NCI-H1048 (cell line): ENCODE measurements at places on chromosomes 16 and 17.

DNA sequence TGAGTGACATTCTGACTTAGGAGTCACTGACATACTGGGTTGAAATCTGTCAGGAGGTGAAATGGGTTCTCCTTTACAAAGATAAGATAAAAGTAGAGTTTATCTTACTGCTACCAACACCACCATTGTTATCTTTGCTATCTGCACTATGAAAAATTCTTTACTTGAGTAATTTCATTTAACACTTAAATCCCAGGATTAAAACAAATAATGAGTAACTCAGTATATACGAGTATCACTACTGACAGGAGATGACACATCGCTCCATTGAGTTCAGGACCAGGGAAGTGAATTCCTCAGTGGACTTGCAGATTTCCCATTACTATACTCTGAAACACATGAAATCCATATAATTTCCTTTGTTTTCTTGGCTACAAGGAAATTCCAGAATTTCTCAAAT lies 242.1 kb upstream of the NLRP1 start:
- no peak for DNase-seq

- no peak for DNase-seq
Observed at GRCh38 chr17:17062866-17063265, 20.6 kb downstream of the MPRIP start.

GRCh38 chr17:81291662-81292061 lies 3.4 kb downstream of the SLC38A10 start:
- DNase-seq = no peak

DNA sequence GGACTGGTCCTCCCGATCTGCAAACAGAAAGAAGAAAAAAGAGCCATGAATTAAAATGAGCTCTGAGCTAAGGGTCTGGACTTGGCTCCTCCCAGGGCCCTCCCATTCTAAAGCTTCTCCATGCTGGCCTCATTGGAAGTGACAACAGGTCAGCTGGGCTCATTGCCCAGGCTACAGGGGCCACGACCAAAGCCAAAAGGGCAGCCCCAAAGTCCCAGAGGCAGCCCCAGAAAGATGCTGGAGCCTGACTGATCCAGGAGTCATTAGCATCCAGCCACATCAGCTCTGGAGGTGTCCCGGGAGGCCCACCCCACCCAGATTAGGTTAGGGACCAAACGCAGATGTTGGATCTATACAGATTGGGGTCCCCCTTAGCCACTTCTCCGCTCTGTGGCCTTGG lies 58.2 kb downstream of the MYH11 start:
- no peak for DNase-seq

DNA sequence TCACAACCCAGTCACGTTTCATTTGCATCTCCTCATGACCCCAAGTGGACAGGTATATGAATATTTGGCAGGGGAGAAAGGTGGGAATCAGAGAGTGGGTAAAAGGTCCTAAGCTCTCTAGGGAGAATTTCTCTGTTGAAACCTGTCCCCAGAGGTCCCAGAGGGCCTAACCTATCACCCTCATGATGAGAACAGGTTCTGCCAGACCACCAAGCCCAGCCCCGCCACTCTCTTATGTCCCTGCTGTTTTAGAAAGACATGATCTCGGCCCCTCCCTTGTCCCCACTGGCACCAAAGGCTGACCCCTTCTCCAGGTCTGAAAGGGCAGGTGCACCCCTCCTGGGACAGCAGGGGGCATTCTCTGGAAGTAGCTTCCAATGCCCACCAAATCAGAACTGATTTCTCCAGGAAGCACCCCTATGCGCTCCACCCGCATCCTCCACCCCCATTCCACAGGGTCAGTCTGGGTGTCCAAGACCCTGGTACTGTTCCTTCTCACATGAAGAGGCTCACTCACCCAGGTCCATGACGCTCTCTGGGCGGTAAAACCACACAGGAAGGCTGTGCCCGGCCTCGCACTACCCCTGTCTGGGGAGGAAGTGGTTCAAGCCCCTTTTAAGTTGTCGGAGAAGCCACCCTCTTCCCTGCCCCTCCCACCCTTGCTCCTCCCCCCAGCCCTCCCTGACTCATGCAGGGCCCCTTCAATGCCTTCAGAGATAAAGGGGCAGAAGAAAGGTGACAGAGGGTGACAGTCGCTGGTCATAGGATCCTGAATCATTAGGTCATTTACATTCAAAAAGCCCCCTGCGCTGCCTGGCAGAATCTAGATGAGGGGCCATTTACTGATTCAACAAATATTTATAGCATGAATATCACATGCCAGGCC lies at the start of gene CCR7:
TSS of gene CCR7 (minus strand) at position 590 of the 886 bp plus-strand sequence. CDS start at position 527, 63 bp downstream.
- DNase-seq = no peak

- no peak for DNase-seq
Observed at GRCh38 chr16:12057266-12057665, 80.7 kb downstream of the SNX29 start.

GRCh38 chr16:59385959-59386358 lies 651.8 kb upstream of the GOT2 start:
- DNase-seq = no peak

DNA sequence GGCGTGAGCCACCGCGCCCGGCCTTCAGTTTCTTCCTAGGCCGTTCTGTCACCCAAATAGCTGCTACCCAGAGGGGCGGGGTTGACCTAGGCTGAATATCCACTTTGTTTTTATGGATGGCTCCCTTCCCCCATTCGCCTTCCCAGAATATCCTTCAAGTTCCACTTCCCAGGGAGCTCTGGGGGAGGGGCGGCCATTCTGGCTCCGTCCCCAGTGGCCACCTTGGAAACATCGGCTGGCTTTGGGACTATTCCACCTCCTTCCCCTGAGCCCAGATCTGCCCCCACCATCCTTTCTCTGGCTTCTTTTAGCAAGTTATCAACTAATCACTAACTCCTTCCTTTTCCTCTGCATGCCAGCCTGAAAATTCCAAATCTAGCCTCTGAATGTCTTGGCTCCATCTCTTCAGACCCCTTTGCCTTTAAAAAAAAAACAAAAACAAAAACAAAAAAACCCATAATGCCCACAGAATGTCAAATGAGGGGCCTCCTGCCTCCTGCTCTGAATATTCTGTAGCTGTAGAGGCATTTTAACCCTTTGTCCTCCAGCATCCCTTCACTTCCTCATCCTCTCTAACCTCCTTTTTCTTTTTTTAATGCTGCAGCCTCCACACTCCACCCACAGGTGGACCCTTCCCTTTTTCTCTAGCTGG lies 6.4 kb downstream of the ATP1B2 start:
- DNase-seq = no peak

DNA sequence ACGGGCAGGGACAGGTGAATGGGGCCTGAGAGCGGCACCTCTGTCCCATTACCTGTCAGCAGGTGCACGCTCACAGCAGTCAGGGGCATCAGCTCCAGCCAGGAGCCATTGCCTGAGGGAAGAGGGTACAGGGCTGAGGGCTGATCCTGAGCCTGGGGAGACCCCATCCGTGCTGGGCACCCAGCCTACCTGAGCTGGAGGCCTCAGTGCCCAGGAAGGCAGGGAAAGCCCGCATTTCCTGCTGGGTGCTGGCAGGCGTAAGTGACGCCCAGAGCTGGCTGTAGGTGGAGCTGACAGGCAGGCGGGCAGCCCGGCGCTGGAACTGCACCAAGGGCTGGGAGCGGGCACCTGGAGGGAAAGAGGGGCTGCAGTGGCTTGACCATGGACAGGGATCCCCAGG lies 7.4 kb downstream of the FAM171A2 start:
- no peak for DNase-seq

- no peak for DNase-seq
Observed at GRCh38 chr17:227946-228615, 46.6 kb upstream of the DOC2B start.

DNA sequence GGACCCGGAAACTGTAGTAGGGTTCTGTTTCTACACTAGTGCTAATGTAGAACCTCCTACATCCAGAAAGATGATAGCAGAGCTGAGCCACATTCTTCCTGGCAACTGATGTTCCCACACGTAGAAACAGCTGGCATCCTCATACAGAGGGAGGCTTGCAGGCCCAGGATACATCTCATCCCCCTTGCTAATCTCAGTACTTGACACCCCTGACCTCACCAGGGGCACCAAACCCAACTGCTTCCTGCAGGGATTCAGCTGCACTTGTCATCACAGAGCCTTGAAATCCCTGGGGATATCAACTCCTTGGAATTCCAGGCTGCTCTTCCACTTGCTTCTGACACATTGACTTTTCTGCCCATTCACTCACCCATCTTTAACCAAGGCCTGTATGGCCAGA lies 75.2 kb upstream of the HSBP1 start:
- no peak for DNase-seq

GRCh38 chr17:2251098-2251497 lies 52.5 kb downstream of the SMG6 start:
- DNase-seq = no peak

- no peak for DNase-seq
Observed at GRCh38 chr16:79409978-79410377, 190.6 kb downstream of the MAF start.
